NCI-H2081 (cell line): ENCODE measurements at places on chromosomes 2 and 18.

GRCh38 chr2:235238537-235238936 lies 255.3 kb upstream of the AGAP1 start:
- DNase-seq: no peak

- no peak for DNase-seq
Measured at GRCh38 chr2:64607381-64608304, 46.1 kb downstream of the SERTAD2 start.

- DNase-seq: peak; percentile 49
Measured at GRCh38 chr2:229162015-229162414, 109.1 kb downstream of the PID1 start.

DNA sequence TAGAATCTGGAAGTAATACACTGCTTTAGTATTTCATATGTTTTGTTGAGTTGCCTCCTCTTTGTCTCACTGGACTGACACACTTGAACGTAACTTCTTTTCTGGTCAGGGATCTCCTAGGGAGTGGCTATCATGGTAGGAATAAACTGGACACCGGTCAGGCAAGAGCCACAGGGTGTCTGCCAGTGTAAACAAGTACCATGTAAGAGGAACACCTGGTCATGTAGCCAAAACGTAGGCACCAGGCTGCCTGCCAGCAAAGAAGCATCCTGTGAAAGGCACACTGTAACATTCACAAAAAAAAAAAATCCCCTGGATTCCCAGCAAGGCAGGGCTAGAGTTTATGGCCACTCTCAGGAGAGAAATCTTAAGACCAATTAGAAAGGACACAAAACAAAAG lies 372.8 kb upstream of the RND3 start:
- DNase-seq: peak; percentile 34

GRCh38 chr2:144894612-144895599 lies 375.0 kb upstream of the ZEB2 start:
- DNase-seq: no peak
